Stimulated activated CD4-positive, alpha-beta T cell treated with anti-CD3 and anti-CD28 coated beads, Interleukin-1b, Interleukin-23, amount 100 ng/mL, for 1 hour (primary cell): ENCODE measurements at places on chromosomes 11 and 22.

- DNase-seq, result no peak
Measured at GRCh38 chr22:20413217-20414058, 19.5 kb downstream of the ZNF74 start.

DNA sequence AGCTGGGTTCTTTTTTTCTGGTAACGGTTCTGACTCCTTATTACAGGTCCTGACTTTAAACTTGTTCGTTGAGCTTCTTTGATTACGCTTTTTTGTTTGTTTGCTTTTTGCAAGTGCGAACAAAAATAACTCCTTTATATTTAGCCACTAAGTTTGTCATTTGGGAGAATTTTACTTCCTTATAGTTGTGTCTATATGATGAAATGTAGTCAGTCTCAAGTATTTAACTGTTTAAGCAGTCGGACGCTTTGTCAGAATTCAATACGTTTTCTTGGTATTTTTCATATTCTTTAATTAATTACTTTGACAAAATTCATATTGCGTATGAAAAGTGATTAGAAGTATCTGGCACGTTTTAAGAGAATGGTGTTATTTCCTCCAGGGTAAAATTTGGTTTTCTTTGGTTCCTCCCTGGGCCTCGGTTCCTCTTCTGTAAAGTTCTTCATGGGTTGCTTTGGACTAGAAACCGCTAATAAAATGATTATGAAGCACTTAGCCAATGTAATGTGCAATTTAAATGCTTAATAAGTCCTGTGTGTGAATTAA lies 1.3 kb downstream of the CBL start:
- no peak for DNase-seq

DNA sequence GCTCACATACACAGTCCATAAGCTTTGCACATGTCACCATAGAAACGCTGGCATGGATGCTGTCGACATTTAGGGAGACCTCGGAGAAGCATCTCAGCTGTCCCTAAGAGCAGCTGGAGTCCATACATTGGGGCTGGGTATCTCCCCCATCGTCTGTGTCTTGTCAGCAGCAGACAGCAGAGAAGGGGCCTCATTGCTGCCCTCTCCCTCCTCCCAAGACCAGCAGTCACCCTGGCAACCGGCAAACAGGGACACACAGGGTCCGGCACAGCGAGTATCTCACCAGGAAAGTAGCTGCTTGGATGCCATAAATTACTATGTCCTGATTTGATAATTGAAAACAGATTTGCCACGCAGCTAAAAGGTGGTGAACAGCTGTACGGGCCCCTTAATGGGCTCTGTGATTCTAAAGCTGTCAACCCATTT lies 84.4 kb downstream of the CD44 start:
- DNase-seq, result no peak

GRCh38 chr22:35708453-35708852 lies 9.2 kb upstream of the APOL5 start:
- no peak for DNase-seq

- peak; percentile 35 for DNase-seq
Measured at GRCh38 chr22:35023692-35024363, 42.1 kb upstream of the ISX start.

- no peak for DNase-seq
Measured at GRCh38 chr11:86463120-86463519, 88.4 kb downstream of the CCDC81 start.

GRCh38 chr22:19168088-19168890 lies 10.2 kb downstream of the SLC25A1 start:
- no peak for DNase-seq

GRCh38 chr11:125132071-125132470 lies 20.6 kb upstream of the TMEM218 start:
- DNase-seq, result no peak

DNA sequence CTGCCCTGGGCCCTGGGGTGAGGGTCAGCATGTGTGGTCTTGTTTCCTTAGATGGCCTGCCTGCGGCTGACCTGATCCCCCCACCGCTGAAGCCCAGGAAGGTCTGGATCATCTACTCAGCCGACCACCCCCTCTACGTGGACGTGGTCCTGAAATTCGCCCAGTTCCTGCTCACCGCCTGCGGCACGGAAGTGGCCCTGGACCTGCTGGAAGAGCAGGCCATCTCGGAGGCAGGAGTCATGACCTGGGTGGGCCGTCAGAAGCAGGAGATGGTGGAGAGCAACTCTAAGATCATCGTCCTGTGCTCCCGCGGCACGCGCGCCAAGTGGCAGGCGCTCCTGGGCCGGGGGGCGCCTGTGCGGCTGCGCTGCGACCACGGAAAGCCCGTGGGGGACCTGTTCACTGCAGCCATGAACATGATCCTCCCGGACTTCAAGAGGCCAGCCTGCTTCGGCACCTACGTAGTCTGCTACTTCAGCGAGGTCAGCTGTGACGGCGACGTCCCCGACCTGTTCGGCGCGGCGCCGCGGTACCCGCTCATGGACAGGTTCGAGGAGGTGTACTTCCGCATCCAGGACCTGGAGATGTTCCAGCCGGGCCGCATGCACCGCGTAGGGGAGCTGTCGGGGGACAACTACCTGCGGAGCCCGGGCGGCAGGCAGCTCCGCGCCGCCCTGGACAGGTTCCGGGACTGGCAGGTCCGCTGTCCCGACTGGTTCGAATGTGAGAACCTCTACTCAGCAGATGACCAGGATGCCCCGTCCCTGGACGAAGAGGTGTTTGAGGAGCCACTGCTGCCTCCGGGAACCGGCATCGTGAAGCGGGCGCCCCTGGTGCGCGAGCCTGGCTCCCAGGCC lies 12.7 kb downstream of the TMEM121B start:
- DNase-seq, result no peak

- DNase-seq, result no peak
Measured at GRCh38 chr11:16587670-16588069, 150.8 kb upstream of the C11orf58 start.

- no peak for DNase-seq
Measured at GRCh38 chr11:14148653-14149273, 186.2 kb downstream of the SPON1 start.

GRCh38 chr22:38023045-38023444 lies 34.2 kb upstream of the PICK1 start:
- DNase-seq, result no peak

- no peak for DNase-seq
Measured at GRCh38 chr11:24407733-24408132, 89.1 kb upstream of the LUZP2 start.

- DNase-seq, result no peak
Measured at GRCh38 chr22:31040542-31041398, 40.3 kb upstream of the SMTN start.

DNA sequence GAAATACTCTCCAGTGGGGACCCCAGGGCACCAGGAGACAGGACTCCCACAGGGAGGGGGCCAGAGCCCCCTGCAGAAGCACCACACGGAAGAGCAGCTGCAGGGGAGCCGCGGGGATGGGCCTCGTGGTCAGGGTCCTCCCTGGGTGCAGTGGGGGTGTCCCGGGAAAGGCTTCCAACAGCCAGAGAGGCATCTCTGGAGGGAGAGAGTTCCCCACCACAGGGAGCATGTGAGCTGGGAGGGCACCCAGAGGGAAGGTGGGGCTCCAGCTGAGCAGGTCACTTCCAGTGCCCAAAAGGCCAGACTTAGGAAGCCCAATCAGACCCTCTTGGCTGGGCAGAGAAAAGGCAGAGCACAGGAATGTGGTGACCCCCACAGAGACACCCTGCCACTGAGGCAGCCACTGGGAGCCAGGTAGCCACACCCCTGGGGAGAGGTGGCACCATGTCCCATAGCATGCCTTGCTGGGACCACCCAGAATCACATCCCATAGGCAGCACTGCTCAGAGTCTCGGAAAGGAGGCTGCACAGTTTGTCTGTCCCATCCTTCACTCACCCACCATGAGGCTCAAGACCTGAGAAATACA lies 49.9 kb upstream of the LMO1 start:
- no peak for DNase-seq

GRCh38 chr11:67024410-67024809 lies 1.5 kb downstream of the SYT12 start:
- peak; percentile 12 for DNase-seq

GRCh38 chr22:46626911-46627805 lies 7.0 kb downstream of the GRAMD4 start:
- no peak for DNase-seq

- DNase-seq, result no peak
Measured at GRCh38 chr11:36471577-36471976, 38.5 kb downstream of the TRAF6 start.

DNA sequence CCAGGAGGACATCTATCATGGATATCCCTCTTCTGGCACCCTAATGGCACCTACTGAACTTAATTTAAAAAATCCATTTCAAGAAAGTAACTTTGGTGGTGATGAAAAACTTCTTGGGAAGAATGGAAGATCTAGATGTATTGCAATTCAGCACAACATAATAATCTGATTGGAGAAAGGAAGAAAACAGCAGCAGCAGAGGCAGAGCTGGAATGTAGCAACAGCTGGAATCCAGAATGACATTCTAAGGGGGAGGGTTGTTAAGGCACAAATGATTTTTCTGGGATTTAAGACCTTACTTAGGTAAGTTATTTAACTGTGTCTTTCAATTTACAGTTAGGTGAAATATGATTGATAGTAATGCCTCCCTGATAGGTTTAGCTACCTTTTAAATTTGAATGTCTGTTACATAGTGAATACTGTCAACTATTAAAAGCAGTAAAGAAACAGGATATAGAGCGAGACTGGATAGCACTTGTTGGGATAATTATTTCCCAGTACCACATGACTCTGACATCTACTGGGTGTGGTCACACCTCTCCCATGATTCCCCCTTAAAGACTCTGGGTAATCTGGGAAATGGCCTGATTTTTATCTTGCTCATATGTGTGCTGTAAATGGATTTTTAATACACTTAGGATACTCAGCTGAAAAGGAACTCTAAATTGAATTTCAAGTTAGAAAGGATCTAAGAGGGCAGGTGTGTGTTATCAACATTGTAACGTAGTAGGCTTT lies 11.7 kb downstream of the CAPRIN1 start:
- DNase-seq, result no peak

DNA sequence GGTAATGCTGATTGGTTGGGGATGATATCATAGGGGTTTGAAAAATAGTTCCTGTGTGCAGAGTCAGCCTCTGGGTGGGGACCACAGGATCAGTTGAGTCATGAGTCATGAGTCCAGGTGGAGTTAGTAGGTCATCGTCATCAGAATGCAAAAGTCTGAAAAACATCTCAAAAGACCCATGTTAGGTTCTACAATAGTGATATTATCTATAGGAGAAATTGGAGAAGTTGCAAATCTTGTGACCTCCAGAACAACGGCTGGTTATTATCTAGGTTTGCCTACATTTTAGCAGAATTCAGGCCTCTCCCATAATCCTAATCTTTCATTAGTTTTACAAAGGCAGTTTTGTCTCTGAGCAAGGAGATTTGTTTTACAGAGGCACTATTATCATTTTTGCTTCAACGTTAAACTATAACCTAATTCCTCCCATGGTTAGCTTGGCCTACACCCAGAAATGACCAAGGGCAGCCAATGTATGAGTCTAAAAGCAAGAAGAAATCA lies 38.9 kb downstream of the MS4A2 start:
- DNase-seq, result no peak

DNA sequence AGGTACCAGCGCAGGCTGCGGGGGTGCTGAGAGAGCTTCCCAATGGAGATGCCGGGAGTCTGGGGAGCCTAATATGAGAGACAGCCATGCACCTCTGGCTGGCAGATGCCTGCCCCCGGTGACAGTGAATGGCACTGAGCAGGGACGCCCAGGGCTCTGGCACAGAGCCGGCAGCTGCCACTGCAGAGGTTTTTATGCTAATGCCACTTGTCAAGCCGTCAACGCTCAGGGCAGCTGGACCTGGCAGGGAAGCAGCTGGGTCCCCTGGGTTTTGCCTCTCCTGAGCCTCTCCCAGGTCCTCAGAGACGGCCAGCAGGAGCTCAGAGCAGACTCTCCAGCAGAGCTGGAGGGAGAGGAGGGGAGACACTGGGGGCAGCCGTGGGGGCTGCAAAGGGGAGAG lies 573.6 kb downstream of the BUD13 start:
- no peak for DNase-seq

DNA sequence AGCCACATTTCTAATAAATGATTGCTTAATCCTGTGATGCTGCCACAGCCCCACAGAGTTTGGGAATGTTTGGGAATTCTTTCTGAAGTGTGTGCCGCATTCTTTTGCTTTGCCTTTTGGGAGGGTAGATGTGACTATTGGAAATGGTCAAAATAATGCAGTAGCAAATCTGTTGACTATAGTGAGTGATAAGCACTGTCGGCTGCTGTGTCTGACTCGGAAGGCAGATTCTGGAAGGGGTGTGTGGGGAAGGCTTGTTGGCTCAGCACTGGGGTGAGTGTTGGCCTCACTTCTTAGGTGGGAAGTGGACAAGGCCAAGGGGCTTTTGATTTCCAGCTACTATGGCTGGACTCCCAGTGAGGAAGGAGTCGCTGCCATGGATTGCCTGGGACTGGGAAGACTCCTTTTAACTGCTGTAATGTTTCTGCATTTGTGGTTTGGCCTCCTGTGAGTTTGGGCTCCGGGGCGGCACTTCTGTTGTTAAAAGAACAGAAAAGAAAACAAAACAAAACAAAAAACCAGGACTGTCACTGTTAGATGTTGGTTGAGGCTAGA lies 20.1 kb downstream of the ZBTB16 start:
- no peak for DNase-seq

DNA sequence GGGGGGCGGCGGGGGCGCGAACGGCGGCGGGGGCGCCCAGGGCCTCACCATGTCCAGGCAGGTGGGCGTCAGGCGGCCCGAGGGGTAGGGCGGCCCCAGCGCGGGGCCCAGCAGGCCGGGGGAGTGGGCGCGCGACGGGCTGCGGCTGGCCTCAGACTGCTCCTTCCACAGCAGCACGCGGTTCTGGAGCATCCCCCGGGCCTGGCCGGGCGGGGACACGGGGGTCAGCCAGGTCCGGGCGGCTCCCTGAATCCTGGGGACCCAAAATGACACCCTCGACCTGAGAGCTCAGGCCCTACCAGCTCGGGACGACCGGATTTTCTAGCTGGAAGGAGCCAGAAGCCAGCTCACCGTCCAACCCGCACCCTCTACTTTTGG lies 5.5 kb upstream of the SLC16A8 start:
- DNase-seq, result no peak

- no peak for DNase-seq
Measured at GRCh38 chr11:64353715-64354506, 5.1 kb upstream of the RPS6KA4 start.

GRCh38 chr11:5865826-5866225 lies 8.3 kb upstream of the OR52E8 start:
- no peak for DNase-seq

DNA sequence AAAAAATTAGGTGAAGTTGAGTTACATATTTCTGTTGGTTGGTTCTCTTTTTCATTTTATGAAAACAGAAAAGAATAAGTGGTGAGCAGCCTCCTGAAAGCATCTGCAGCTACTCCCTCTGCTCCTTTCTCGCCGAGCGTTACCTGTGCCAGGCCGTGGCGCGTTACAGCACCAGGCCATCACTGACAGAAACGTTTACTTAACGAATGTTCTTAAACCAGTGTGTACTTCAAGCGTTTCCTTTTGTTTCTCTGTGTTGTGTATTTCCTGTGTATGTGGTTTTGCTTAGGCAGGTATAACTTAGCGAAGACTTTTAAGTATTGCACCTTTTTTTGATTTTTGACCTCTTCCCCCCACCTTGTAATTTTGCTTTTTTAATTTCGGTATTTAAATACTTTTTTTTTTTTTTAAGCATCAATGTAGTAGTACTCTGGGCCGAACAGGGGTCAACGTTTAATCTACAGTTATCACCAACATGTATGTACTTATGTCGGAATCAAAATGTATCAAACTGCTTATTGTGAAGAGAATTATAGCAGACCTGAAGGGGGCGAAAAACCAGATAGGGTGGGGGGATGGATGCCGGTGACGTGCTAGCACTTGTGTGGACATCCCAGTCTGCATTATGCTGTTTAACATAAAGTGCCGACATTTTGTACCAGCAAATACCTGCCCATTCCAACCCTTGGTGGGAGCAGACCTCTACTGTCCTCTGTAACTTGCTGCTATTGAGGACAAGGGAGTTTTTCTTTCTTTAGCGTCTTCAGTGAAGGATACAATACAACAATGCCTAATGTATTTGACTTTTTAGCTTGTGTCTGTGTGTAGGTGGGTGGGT lies 21.6 kb upstream of the ADSL start:
- DNase-seq, result no peak
